NCI-H774 (cell line): ENCODE measurements at places on chromosomes 12 and 14.

DNA sequence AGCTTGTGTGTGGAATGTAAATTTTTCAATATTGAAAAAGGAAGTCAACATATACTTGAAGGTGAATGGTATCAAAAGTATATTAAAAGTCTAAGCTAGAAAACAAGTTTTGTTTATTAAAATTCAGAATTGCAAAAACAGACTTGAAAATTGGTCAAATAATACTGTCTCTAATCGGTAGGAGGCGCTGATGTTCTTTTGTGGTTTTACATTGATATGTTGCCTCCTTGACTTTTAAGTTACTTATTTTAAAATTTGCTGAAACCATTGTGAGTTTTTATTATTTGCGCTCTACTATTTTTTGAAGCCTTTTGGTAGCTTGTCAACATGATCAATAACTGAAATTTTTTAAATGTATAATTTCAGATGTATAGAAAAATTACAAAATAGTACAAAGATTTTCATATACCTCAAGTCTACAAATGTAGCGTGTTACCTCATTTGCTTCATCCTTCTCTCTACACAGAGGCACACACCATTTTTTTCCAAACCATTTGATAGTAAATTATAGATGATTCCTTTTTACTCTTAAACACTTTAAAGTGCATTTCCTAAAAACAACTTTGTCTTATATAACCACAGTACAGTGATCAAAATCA is 6.9 kb downstream of the RTRAF start:
- no peak for DNase-seq

- DNase-seq: no peak
These were observed 17.0 kb downstream of the TPCN1 start for GRCh38 chr12:113238309-113238708.

DNA sequence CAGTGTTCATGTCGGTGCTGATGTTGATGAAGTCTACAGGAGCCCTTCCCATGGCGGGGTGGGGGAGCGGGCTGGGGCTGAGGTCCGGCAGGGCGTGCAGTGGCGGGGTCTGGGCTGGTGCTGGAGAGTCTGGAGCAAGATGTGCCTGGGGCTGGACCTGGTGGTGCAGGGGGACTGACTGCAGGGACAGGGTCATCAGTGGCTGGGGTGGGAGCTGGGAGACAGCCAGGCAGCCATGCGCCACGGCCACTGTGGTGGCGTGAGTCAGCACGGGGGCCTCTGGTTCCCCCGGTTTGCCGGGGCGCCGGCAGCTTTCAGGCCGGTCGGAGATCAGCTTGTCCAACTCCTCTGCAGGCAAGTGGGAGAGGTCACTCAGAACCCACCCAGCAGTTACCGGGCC is 27.6 kb downstream of the FOXN4 start:
- DNase-seq: no peak

DNA sequence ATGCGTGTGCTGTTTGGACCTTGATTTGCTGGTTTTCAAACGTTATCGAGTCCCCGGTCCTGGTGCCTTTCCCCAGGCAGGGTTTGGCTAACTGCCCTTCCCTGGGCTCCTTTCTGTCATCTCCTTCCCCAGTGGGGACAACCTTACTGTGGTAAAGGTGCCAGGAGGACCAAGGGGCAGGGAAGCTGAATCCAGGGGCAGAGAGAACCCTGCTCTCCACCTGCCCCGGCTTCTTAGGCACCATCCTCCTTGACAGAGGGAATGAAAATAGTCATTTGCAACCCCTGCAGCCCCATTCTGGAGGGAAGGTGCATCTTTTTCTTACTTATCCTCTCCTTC is 5.0 kb downstream of the CEBPE start:
- no peak for DNase-seq

DNA sequence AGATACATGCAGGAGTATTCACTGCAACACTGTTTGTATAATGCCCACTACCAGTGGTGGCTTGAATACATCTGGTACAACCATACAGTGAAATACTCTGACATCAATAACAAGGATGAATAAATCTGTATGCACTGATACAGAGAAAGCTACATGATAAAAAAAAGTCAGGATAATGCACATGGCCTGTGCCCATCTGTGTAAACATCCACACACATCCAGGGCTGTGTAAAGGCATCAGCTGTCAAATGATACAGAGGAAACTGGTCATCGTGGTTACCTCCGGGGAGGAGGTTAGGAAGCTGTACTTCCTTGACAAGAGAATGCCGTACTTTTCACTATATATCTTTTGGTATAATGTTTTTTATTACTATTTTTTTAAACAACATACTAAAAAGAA is 176.6 kb downstream of the FOXN3 start:
- no peak for DNase-seq

DNA sequence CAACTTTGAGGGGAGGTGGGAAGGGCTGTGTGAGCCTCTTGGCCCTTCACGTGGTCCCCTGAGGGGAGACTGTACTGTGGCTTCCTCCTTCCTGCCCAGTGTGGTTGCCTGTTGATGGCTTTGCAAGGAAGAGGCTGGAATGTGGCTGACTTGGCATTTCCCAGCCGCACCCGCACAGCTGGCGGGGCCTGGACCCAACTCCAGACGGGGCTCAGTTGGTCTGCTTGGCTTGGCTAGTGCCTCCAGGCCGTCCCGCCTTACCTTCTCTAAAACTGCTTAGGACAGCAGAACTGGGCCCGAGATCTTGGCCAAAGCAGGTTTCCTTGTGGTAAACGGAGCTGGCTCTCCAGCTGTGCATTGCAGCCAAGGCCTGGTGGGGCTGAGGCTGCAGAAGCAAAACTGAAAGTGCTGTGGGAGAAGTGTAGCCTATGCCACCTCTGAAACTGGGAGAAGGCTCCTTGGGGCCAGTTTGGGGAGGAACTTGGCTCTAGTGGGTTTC is 139.5 kb downstream of the SMOC1 start:
- no peak for DNase-seq

GRCh38 chr12:60210756-60211155 is 614.9 kb downstream of the SLC16A7 start:
- DNase-seq: no peak

DNA sequence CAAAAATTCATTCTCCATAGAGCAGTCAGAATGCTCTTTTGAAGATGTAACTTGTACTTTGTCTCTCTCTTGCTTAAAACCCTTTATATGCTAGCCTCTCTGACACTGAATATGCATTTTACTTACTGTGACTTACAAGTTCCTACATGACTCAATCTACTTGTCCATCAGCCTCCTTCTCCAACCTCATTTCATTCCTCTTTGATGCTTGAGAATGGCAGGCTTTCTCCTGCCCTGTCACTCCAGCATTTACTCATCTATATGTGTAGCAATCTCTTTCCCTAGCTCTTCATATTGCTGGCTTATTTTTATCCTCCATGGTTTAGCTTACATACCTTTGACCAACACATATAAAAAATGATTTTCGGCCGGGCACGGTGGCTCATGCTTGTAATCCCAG is 561.9 kb downstream of the CCER1 start:
- DNase-seq: no peak

- DNase-seq: no peak
These were observed 9.3 kb upstream of the APPL2 start for GRCh38 chr12:105245291-105245690.

- DNase-seq: no peak
These were observed 229.5 kb upstream of the PLXNC1 start for GRCh38 chr12:93918900-93919299.

DNA sequence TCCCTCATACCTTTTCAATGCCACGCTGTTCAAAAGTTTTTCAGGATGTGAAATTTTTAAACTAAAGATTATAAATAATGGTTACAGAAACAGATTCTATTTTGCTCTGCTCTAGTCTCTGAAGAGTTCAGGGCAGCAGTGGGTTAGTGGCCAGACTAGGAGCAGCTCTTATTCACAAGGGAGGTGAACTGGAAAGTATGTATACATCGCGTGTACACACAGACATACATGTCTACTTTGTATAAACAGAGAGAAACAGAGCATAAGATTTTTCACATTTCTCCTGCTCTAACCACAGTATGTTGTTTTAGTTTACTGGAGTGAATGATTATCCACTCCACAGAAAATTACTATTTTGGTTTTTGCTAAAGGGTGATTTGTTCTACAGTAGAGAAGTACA is 74.4 kb upstream of the CRY1 start:
- no peak for DNase-seq

DNA sequence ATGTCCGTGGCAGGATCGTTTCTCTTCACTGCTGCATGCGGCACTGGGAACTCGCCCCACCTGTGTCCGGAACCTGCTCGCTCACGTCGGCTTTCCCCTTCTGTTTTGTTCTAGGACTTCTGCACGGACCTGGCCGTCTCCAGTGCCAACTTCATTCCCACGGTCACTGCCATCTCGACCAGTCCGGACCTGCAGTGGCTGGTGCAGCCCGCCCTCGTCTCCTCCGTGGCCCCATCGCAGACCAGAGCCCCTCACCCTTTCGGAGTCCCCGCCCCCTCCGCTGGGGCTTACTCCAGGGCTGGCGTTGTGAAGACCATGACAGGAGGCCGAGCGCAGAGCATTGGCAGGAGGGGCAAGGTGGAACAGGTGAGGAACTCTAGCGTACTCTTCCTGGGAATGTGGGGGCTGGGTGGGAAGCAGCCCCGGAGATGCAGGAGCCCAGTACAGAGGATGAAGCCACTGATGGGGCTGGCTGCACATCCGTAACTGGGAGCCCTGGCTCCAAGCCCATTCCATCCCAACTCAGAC is 1.2 kb downstream of the FOS start:
- no peak for DNase-seq

GRCh38 chr14:92651106-92651757 is 97.2 kb downstream of the LGMN start:
- DNase-seq: no peak

- DNase-seq: no peak
These were observed 51.2 kb upstream of the RTRAF start for GRCh38 chr14:51938137-51938536.

GRCh38 chr14:67787673-67788072 is 28.7 kb downstream of the ZFYVE26 start:
- DNase-seq: no peak

DNA sequence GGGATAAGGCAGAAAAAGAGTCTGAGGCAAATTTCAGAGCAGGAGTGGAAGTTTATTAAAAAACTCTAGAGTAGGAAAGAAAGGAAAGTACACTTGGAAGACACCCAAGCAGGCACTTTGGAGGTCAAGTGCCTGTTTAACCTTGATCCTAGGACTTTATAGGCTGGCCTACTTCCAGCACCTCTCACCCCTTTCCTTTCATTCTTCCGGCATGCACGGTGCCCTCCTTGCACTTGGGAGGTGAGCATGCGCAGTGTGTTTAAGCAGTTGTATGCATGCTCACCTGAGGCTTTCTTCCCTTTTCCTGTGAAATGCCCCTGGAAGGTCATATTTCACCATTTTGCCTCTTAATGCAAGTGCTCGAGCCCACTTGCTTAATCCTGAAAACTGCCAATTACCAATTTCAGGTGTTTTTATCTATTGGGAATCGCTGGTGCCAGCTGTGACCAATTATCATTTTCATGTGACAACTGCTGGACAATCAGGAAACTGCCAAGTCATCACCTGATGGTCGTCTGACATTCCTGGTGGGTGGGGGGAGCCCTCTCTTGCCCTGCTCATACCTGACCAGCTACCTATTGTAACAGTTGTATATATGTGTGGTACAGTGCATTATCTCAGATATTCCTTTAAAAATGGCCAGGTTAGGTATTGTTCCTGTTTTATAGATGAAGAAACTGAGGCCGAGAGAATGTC is 53.5 kb downstream of the SUDS3 start:
- DNase-seq: no peak

DNA sequence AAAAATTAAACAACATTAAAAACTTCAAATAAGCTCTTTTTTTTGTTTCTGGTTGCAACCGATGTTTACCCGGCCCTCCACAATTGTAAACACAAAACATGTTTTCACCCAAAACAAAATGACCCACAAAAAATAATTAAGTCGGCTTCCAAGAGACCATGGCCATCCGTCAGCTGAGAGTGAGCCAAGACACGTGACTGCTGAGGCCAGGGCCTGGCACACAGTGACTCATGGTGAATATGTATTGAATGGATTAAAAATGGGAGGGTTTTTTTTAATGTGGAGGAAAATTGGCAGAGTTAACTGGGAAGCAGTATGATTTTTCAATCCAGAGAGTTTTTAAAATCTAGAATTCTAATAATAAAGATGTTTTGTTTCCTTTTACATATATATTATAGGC is 13.8 kb upstream of the CPNE8 start:
- DNase-seq: no peak

- no peak for DNase-seq
These were observed 1464.1 kb upstream of the FLRT2 start for GRCh38 chr14:84065811-84066210.

GRCh38 chr14:88289234-88289633 is 33.8 kb downstream of the KCNK10 start:
- DNase-seq: no peak

DNA sequence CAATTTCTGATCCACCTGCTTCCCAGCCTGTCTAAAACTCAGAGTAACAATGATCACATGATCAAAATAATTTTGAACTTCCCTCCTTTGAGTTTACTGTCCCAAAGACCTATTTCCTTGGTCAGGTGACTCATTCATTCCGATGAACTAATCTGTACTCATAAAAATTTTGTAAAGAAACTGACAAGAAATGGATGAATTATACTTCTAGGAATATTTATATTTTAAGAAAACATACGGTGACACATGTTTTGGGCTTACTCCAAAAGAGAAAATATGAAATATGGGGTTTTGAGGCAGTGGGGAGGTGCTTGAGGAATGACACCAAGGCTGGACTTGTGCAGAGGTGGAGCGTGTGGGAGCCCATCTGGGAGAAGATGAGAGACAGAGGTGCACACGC is 42.0 kb downstream of the GUCY2C start:
- DNase-seq: no peak

GRCh38 chr14:100692859-100693558 is 33.7 kb upstream of the DLK1 start:
- peak; percentile 75 for DNase-seq

- no peak for DNase-seq
These were observed 984.0 kb upstream of the TMEM132C start for GRCh38 chr12:127282786-127283565.

DNA sequence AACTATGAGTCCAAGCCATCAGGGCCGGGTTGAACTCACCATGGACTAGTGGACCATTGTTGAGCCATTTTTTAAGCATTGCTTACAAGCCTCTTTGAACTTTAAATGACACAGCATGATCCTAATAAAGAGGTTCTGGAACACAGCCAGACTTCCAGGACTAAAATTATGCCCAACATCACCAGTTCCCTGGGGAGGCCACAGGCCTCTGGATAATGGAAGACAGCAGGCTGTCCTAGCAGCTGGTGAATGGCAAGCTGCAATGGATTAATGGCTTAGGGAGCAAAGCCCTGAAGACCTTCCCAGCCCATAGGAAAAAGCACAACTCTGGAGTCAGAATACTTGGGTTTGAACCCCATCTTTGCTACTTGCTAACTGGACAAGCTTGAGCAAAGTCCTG is 71.3 kb downstream of the FLRT2 start:
- no peak for DNase-seq
